ENCODE measurements at places on chromosomes 12 and 14.
A peak's percentile ranks its signal among the peaks of the same experiment; 100 is the strongest.

GRCh38 chr12:65568517-65568916 is 255.8 kb upstream of the HMGA2 start:
- DNase-seq = no peak

GRCh38 chr12:14810953-14811483 is 3.0 kb downstream of the SMCO3 start:
- DNase-seq = no peak

DNA sequence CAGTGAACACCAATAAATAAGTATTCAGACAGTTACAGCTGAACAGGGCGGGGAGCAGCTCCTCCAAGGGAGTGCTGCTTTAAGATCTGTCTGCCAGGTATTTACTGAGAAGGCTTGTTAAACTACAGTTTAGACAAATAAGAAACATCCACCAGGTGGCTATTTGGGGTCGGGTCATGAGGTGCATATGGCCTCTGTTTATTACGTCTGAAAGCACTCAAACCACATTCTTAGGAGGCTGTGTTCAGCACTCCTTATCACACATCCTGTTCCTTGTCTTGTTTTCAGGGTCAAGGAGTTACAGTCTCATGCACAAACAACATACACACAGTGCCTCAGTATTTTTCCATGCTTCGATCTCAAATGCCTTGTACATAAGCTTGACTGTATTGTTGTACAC is 78.8 kb downstream of the KCNMB4 start:
- no peak for DNase-seq

- no peak for DNase-seq
These were observed 142.7 kb downstream of the TTLL5 start for GRCh38 chr14:75803765-75804164.

DNA sequence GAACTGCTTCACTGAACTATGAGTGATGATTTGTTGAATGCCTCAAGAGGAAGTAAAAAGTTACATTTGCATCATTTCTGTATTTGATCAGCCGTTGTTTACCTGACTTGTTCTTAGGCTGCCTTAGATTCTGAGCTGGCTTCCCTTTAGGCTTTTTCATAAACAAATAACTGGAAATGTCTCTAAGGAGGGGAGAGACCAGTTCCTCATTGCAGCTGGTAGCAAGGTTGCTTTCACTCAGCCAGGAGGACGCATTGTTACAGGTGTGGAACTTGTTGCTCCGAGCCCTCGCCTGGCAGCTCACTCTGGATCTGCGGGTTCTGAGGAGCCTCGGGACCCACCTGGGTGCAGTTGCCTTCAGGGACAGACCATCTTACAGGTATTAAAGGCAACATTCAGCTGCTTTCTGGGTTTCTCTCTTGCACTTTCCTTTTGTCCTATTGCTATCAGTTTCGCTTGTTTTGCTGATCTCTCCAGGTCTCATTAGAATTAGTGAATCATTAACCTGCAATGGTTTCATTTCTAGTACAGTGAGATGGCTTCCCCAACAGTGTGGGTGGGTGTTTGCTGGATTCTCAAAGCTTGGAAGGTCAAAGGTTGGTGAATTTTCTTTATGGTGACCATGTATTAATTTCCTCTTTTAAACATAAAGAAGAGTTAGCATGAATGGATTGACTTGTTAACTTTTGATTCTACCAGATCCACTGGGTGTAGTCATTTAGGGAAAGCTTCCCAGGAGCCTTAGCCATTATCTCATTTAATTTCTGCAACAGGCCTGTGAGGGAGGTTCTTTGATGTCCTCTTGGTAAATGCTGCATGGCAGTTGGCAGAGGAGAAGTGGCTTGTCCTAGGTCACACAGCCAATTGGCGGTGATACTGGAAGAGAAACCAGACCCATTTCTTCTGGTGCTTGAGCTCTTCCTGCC is at the start of gene PLEKHG7:
Gene PLEKHG7 (plus strand): TSS at position 236 of the 926 bp plus-strand sequence. CDS start 3,643 bp downstream, outside the sequence.
- no peak for DNase-seq

DNA sequence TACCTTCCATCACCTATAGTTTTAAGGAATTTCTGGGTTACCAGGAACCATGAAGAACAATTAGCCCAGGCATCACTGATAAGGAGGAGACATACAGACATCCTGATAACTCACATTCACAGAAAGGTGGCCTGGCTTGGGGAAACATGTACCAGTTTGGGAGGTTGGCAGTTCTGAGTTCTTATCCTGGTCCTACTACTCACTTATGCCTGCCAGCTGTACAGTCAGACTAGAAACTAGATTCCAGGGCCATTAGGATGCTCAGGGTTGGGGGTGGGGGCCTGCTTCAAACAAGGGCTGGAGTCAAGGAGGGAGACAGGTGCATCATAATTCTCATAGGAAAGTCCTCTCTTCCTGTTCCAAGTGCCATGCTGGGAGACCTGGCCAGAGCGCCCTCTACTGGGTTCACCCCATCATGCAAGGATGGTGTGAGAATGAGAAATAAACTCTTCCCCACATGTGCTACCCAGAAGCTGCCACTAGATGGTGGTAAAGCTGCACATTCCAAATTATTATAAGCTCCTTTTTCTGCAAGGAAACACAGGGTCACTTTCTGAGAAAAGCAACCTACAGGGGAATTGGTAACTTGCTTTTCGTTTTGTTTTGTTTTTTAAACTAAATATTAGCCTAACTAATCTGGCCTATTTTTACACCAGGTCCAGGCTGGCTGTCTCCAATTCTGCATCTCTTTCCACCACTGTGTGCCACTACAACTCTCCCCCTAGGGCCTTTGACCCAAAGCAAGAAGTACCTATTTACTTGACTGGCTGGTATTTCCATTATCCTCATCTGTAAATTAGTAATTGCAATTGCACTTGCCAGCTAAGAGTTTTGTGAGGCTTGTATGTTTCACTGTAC is 14.5 kb downstream of the OAS2 start:
- DNase-seq = peak; percentile 42

GRCh38 chr14:93430315-93431035 is at the start of gene UNC79:
Gene UNC79, plus strand, starts transcription at chr14:93430939. Its CDS starts 91 bp downstream, at chr14:93431030.
- no peak for DNase-seq

DNA sequence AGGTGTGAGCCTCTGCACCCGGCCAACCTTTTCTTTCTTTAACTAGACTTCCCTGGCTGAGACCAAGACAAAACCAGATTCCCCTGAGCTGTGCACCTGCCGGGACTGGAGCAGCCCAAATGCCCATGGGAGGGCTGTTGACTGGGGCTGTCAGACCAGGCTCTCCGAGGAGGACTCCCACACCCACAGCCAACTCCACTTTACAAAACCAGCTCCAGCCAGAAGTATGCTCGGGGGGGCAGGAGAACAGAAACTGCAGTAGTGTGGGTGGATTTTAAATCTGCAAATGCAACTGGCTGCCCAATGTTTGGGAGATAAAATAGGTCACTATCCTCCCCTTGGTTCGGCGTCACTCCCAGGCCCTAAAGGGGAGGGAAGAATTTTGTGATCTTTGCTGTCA is 78.5 kb downstream of the VCPKMT start:
- no peak for DNase-seq

GRCh38 chr12:53232646-53233461 is 845 bp upstream of the RARG start:
- no peak for DNase-seq

- no peak for DNase-seq
These were observed 306.1 kb downstream of the KCNC2 start for GRCh38 chr12:74903522-74903921.

- no peak for DNase-seq
These were observed 100.4 kb upstream of the ETV6 start for GRCh38 chr12:11549119-11549518.

DNA sequence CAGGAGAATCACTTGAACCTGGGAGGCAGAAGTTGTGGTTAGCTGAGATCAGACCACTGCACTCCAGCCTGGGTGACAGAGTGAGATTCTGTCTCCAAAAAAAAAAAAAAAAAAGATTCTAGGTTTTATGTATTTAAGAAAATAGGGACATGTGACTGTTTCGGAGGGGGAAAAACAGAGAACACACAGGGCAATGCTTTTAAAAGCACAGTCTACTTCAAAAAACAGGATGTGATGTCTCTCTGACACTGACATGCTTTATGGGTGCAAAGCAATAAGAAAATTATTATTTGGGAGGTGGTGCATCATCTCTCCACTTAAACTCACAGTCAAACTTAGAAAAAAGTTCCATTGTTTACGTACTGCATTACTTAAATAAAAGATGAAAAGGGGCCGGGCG is 28.7 kb downstream of the CLIP1 start:
- no peak for DNase-seq

GRCh38 chr12:22709292-22709691 is 84.3 kb downstream of the ETNK1 start:
- DNase-seq = no peak

- DNase-seq = no peak
These were observed 111.9 kb upstream of the C14orf180 start for GRCh38 chr14:104467641-104468040.

DNA sequence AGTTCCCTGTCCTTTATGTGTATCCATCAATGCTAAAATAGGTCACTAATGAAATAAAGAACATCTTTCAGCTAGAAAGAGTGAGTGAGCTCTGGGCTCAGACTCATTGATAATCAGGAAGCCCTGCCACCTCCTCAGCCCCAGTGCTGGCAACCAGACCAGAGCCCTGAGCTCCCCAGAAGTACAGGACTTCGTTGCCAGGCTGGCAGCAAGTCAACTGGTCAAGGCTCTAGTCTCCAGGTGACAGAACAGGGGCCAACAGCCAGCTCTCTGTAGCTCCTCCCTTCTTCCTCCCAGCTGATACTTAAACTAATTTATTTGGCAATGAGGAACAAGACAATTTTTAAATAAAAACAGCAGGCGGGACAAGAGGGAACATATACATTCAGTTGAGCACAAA is 145.3 kb downstream of the EGLN3 start:
- no peak for DNase-seq

DNA sequence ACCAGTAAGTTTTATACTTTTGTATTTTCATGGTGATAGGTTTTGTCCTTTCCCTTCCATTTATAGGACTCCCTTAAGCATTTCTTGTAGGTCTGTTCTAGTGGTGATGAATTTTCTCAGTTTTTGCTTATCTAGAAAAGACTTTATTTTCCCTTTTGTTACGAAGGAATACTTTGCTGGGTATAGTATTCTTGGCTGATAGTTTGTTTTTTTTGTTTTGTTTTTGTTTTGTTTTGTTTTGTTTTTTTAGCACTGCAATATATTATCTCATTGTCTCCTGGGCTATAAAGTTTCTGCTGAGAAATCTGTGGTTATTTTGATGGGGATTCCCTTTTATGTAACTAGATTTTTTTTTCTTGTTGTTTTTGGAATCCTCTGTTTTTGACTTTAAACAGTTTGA is 67.7 kb downstream of the FBXO33 start:
- DNase-seq = no peak

GRCh38 chr12:123150744-123151456 is at the start of gene PITPNM2:
Gene PITPNM2, minus strand, starts transcription at chr12:123151090. Its CDS starts 116,500 bp downstream, at chr12:123034590.
- DNase-seq = peak; percentile 65

GRCh38 chr12:65259501-65259900 is 19.0 kb upstream of the MSRB3 start:
- DNase-seq = no peak
